ENCODE measurements at places on chromosomes 1 and 21.

DNA sequence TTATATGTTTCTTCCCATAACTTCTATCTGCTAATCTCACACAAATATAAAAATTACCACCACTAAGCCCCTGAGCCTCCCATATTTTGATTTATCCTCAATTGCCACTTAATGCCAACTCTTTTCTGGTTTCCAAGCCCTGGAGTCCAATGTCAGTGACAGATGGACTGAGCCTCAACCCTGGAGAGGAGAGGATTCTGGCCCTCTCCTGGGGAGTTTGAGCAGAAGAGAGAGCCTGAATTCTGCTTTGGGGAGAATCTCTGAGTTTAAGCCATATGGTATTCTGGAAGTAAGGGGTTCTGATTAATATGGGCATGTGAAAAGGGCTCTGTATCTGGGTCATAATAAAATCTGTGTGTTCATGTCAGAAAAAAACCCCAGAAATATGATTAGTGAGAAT is 8.5 kb downstream of the CADM3 start:
- DNase-seq: no peak

- no peak for DNase-seq
These were observed 62.8 kb upstream of the KIF26B start for GRCh38 chr1:245091818-245092637.

DNA sequence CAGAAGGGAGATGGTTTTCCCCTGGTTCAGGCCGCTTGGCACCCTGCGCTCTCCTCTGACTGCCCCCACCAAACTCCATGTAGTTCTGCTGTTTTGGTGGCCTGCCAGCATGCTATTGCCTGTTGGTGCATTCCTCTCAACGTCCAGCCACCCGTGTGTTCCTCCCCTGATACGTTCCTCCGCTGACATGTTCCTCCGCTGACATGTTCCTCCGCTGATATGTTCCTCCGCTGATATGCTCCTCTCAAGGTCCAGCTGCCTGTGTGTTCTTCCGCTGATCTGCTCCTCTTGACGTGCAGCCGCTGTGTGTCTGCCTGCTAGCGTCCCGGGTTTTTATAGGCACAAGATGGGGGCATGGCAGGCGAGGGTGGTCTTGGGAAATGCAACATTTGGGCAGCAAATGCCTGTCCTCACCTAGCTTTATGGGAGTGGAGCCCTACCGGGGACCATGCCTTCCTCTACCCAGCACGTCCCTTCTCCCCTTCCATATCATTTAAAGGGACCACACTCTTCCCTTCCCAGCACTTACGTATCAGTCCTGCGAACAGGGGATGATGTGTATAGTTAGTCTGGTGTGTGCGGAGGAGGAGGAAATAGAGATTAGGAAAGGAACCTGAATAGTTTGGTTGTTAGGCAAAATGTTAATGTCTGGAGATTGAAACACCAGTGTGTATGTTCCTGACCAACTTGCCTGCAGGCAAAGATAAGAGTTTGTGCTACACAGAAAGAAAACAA is 40.6 kb upstream of the PLA2G5 start:
- DNase-seq: no peak

DNA sequence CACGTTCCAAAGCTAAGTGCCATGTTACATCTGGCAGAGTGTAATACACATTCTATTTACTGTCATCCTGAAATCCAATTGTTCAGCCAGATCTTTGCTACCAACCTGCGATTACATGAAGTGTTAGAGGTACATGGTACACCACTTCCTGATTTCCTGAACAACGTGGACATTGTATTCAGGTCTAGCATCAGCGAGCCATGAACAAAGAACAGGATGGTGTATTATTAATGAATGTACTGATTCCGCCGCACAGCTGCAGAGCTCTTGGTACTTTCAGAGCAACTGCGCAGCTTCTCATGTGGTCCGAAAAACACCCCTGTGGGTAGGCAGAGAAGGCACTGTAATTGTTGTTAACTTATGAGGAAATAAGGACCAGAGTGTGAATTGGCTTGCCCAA is 511.4 kb downstream of the AJAP1 start:
- DNase-seq: no peak

DNA sequence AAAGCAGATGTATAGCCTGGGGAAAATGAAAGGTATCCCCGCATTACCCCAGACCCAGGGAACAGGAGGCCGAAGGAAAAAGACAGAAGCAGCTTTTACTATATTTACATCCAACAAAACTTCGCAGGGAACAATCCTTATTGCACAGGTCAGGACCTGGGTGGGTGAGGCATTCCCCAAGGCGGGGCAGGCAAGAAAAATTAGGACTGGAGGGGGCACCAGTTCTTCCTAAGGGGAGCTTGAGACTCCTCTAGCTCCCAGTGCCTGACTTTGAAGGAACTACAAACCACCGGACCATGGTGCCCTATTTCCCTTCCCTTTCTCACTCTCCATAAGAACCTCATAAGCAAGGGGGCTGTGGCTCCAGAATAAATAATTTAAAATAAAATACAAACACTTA is 6.7 kb upstream of the GATAD2B start:
- DNase-seq: no peak

- DNase-seq: no peak
These were observed 24.0 kb downstream of the ECE1 start for GRCh38 chr1:21266119-21266774.

GRCh38 chr1:218983848-218984247 is 189.8 kb upstream of the LYPLAL1 start:
- DNase-seq: no peak

- DNase-seq: no peak
These were observed 10.4 kb downstream of the CAMSAP2 start for GRCh38 chr1:200749090-200749489.

Data from activated CD8-positive, alpha-beta memory T cell treated with anti-CD3 and anti-CD28 coated beads for 1 hour (primary cell).